ELR (cell line): ENCODE measurements at places on chromosomes 2 and 18.
A peak's percentile ranks its signal among the peaks of the same experiment; 100 is the strongest.

GRCh38 chr2:100880730-100881129, 60.8 kb downstream of the NPAS2 start:
- peak; percentile 56 for DNase-seq

GRCh38 chr2:219296631-219297391, 12.4 kb downstream of the PTPRN start:
- no peak for DNase-seq

GRCh38 chr2:60573251-60573650, 19.8 kb upstream of the BCL11A start:
- no peak for DNase-seq

DNA sequence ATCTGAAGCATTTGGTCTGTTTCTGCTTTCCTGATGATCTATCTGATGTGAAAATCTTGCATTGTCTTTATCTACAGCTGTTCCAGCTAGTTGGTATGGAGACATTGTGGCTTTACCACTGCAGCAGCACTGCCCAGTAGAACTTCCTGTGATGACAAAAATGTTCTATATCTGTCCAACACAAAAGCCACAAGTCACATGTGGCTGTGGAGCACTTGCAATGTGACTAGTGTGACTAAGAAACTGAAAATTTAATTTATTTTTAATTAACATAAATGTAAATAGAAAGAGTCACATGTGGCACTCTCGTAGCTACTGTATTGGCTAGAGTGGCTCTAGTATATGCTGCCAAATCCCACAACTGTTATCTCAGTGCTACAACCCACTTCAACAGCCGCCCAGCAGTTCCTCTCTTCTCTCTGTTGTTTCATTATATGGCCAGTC, 425.7 kb downstream of the SETBP1 start:
- no peak for DNase-seq

DNA sequence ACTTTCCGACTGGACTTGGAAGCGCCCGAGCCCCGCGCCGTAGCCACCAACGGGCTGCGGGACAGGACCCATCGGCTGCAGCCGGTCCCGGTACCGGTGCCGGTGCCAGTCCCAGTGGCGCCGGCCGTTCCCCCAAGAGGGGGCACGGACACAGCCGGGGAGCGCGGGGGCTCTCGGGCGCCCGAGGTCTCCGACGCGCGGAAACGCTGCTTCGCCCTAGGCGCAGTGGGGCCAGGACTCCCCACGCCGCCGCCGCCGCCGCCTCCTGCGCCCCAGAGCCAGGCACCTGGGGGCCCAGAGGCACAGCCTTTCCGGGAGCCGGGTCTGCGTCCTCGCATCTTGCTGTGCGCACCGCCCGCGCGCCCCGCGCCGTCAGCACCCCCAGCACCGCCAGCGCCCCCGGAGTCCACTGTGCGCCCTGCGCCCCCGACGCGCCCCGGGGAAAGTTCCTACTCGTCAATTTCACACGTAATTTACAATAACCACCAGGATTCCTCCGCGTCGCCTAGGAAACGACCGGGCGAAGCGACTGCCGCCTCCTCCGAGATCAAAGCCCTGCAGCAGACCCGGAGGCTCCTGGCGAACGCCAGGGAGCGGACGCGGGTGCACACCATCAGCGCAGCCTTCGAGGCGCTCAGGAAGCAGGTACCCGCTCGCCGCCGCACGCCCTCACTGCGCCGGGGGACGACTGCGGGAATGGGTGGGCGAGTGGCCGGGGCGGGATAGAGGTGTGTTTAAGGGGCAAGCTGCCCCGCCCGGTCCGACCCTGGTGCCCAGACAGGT, 713 bp downstream of the ATOH8 start:
- DNase-seq: peak; percentile 74

DNA sequence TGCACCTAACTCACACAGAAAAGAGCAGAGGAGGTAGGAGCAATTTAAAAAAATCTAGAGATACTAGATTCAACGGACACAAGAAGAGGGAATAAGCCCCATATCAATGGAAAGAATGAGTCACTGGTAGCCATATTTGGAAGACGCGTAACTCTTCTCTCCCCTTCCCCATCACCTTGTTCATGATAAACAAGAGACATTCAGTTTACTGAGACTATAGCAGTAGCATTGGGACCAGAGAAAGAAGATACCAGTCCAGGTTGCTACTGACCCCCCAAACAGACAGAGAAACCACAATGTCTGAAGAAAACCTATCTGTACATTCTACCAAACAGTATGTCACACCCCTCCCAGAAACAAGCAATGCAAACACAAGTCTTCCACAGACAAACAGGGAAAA, 81.1 kb downstream of the SLC66A3 start:
- DNase-seq: no peak

DNA sequence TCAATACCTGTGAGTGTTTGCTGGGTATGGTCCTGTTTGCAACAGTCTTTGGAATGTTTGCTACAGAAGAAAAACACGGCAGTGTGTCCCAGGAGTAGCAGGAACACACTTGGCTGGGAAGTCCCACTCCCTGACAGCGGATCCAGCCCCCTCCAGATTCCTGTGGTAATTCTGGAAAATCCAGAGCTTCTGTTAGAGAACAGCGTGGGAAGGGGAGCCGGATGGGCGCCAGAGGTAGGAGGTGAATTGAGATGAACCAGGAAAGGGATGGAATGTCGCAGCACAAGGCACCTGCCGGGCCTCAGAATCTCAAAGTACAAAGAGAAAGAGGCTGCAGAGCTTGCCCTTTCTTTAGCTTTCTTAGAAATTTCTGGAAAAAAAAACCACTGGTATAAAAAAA, 221.9 kb downstream of the MYT1L start:
- DNase-seq: no peak

DNA sequence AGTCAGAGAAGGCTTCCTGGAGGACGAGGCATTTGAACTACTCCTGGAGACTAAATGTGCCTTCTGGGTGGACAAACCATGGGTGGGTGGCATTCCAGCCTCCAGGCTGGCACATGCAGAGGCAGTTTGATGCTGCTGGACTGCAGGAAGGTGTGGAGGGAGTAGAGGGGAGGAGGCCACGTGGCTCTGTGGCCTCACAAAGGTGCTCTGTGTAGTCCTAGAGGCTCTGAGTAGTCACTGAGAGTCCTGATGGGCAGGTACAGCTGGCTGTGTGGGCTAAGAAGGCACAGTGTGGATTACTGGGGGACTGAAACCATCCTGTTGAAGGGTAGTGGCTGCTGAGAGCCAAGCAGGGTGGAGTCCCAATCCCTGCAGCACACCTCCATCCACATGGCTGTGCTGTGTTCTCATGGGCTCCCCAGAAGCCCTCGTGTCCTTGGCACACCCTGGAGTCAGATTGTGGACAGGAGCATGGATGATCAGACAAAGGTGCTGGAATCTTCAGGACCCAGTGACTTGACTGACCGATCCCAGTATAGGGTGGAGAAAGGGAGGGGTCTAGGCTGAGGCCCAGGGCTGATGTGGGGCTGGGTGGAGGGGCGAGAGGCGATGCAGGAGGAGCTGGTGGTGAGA, 87.4 kb upstream of the HS6ST1 start:
- no peak for DNase-seq

DNA sequence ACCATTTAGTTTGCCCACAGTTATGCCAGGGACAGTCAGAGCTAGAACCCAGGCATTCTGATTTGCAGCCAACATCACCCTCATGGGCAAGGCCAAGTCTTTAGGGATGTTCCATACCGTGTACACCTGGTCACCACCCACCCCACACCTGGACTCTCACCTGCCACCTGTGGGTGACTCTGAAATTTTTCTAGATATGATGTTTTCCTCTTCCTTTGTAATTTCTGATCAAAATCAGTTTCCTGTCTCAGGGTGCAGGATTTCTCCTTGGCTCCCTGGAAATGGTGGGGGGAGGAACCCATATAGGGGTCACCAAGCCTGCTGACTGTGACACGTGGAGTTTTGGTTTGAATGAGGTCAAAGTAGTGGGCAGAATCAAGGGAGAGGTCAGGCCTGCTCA, 138.2 kb downstream of the ACOXL start:
- no peak for DNase-seq

GRCh38 chr2:233938676-233939370, 21.6 kb downstream of the TRPM8 start:
- DNase-seq: no peak

DNA sequence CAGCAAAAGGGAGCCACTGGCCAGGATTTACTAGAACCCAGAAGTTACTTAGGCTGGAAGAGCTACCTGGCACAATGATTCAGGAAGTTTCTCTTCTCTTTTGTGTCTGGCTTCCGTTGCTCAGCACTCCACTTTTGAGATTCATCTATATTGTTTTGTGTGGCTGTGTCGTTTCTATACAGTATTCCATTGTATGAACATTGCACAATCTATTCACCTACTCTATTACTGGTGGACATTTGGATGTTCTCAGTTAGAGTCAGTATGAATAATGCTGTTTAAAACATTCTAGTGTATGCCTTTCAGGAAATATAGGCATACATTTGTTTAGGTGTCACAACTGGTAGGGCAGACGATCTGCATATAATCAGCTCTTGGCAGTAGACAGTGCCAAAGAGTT, 36.3 kb upstream of the EPHA4 start:
- DNase-seq: no peak

- no peak for DNase-seq
Observed at GRCh38 chr2:119246884-119247843, 23.5 kb downstream of the STEAP3 start.
